ENCODE measurements at places on chromosomes 7 and 10. TPM values are rescaled to one million over a fixed set of nuclear protein-coding genes. Genes with fewer than 3 reads are reported as not detected.

DNA sequence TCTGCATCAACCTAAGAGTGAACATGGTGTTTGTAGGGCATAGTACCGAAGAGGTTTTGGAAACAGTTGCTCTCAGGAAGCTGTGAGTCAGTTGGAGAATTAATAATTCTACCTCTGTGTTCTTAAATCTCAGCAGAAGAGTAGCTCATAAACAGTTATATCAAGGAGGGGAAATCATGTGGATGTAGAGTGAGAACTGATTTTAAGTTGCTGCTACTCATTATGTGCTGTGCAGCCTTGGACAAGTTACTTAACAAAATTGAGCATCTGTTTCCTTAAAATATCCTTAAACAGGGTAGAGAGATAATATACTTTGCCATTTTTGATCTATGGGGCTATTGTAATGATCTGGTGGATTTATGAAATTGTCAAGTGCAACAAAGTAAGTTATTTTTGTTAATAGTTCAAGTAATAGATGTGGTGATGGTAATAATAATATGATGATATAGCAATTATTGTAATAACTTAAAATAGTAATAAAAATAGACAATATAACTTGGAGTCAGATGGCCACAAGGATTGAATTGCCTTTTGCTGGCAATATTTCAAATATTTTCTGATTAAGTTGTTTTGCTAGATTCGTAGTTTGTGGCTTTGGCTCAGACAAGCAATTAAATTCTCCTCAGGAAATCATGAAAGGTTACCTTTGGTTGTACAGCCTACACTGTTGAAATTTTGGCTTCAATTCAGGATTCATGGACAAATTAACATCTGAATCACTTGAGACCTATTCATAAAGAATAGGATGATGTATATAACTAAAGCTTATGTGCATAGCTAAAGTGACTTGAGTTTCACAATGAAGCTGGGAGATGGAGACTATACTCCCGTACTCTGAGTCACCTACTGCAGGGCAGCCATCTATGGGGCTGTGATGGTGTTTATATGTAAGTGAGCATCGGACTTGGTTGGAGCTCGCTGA, 228.5 kb downstream of the CDK14 start:
- no peak for DNase-seq

DNA sequence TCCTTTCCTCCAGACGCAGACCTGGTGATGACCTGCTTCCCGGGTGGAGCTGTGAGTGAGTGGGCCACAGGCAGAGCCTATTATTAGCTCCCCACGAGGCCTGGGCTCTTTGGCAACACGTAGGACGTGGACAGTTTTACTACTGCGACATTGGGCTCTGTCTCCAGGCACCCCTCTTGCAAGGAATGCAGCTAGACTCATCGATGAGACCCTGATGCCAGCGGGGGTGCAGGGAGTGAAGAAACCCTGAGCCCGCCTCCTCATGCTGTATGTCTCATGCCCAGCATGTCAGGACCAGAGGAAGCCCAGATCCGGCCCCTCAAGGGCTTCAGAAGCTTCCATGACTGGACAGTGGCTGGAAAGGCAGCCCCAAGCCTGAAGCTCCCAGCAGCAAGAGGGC, 161.9 kb downstream of the TCERG1L start:
- DNase-seq = no peak

DNA sequence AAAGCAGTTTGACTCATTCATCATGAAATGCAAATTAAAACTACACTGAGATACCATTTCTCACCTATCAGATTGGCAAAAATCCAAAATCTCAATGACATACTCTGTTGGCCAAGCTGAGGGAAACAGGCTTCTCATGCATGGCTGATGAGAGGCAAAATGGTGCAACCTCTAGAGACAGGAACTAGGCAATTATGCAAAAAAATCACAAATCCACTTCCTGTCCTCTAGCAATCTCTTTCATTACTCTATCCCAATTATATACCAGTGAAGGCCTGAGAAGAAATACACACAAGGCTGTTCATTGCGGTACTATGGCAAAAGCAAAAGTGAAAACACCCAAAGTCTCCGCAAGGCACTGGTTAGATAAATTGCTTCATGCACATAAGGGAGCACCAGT, 25.9 kb upstream of the PTPRN2 start:
- no peak for DNase-seq

DNA sequence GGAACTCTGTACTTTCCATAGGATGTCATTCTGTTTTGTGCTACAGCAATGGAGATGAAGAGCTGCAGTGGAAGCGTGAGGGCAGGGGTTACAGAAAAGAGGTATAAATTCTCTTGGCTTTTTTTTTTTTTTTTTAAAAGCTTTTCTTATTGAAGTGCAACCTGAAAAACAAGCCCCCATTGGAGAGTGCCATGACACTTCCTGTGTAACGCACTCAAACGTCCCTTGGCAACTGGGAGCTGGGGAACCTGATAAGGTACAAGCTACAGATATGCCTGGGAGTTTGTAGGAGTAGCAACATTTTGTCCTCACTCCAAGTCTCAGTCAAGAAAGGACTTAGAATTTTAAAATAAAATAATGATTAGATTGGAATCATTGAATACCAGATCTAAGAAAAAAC, 512.1 kb downstream of the RPS24 start:
- no peak for DNase-seq

Gene NEURL1
- 40.5 TPM for polyA plus RNA-seq

Gene SLC35G1
- 3.6 TPM for polyA plus RNA-seq

Gene MYPN
- polyA plus RNA-seq = 93.8 TPM

DNA sequence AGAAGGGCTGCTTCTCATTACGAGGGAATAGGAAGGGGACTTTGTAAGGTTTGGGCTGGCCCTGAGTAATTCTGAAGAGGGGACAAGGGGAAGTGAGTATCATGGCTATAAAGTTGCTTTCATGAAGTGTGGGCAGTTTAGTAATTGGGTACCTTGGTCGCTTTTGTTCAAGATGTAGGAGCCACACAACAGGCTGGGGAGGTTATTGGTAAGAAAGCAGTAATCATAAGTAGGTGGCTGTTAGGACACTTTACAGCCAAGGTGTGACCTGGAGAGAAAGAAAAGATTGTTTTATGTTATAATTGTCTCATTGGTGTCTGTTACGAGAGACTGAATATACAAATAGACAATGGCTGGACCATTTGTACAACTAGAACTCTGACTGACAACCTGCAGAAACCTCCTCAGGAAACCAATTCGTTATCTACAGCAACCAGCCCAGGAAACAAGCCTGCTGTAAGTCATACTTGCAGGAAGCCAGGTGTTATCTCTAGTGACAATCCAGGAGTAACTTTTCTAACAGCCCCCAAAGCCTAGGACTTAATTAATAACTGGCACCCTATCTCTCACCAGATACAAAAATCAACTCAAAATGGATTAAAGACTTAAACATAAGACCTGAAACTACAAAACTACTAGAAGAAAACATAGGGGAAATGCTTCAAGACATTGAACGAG, 5.0 kb upstream of the CCM2 start:
- DNase-seq = no peak

DNA sequence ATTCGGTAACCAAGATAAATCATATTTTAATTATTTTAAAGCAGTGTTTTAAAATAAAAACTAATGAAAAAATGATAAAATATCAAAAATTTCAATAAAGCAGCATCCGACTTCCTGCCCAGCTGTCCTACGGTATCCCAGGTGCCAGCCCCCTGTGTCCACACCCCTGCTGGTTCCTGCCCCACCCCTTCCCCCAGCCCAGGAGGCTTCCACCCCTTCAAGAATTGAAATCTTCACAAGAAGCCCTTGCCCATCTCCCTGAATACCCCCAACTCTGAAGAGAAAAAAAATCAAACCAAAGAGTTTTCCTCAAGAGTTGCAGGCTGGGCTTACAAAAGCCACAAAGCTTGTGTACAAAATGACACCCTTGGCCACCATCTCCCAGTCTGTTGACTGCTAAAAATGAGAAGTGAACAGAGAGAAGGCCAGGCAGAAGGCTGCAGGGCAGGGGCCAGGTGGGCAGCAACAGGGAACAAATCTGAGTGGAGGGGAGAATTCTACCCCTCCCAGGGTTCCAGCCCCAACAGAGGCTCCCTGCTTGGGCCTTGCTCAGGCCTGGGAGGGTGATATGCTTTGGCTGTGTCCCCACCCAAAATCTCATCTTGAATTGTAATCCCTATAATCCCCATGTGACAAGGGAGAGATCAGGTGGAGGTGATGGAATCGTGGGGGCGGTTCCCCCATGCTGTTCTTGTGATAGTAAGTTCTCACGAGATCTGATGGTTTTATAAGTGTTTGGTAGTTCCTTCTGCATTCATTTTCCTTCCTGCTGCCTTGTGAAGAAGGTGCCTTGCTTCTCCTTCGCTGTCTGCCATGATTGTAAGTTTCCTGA, 14.5 kb downstream of the GPRIN2 start:
- DNase-seq = no peak

DNA sequence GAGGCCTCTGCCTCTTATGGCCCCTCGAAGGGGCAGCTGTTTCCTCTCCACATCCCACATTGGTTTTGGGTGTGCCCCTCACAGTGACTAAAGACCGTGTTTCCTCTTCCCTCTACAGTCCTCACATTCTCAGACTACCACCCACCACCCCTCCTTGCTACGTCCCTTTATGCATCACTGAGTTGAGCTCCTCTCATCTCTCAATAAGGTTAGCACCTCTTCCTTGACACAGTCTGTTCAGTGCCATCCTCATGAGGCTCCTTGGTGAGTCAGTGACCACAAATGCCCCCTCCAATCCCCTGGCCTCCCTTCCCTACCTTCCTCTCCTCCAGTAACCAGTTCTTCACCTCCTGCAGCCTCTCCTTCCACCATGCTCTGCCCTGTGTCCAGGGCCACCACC, 239.1 kb upstream of the MYO3A start:
- no peak for DNase-seq

Gene LBX1
- 9.6 TPM for polyA plus RNA-seq

DNA sequence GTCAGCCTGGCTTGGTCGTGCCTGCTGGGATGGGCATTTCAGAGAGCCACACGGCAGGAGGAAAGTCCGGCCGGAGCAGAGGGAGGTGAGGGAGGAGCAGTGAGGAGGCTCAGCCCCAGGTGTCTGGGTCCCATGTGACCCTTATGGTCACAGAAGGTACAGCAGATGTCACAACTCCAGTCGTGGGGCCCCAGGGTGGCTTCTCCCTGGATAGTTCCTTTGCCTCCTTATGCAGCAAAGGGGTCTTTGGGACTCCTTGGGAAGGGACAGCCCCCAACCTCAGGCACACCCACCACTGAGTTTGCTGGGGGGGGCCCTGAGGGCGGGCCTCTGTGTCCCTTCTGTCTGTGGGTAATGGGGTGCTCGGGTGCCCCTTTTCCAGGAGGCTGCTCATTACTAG, 19.6 kb upstream of the PRKAG2 start:
- no peak for DNase-seq

GRCh38 chr10:4931587-4931986, 31.6 kb upstream of the AKR1C1 start:
- DNase-seq = no peak

DNA sequence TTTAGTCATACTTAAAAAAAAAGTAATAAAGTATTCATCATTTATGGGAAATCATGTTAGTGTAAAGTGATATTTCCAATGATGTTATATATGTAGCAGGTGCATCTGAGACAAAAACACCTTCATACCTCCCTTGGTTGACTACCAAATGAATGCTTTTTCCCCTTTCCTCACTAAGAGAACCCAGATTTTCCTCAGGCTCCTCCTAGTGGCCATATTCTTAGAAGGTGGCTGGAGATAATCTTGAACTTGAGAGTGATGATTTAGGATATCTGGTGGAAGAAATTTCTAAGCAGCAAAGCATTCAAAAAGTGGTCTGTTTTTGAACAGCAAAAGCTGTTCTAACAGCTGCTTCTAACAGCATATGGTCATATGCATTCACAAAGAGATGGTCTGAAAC, 16.8 kb upstream of the DNAH11 start:
- DNase-seq = no peak

Gene ITIH2
- polyA plus RNA-seq = 0.24 TPM

DNA sequence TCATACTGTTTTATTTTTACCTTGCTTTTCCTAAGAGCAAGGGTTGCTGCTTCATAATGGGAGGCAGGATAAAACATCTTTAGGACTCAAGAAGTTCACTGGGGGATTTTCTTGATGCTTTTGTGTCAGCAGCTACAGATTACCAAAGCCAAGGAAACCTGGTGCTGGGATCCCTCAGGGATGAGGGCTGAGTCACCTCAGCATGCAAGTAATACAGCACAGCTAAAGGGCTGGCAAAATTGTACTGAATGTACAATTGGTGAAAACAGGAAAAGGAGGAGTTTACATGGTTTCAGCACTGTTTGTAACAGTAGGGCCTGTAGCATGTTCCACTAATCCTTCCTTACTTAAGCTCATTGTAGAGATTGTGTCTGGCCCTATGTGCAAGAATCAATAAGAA, 1056.8 kb downstream of the SORCS1 start:
- no peak for DNase-seq

Gene OR2F1
- not detected for polyA plus RNA-seq

GRCh38 chr7:10940704-10941355, 32.8 kb upstream of the PHF14 start:
- no peak for DNase-seq

DNA sequence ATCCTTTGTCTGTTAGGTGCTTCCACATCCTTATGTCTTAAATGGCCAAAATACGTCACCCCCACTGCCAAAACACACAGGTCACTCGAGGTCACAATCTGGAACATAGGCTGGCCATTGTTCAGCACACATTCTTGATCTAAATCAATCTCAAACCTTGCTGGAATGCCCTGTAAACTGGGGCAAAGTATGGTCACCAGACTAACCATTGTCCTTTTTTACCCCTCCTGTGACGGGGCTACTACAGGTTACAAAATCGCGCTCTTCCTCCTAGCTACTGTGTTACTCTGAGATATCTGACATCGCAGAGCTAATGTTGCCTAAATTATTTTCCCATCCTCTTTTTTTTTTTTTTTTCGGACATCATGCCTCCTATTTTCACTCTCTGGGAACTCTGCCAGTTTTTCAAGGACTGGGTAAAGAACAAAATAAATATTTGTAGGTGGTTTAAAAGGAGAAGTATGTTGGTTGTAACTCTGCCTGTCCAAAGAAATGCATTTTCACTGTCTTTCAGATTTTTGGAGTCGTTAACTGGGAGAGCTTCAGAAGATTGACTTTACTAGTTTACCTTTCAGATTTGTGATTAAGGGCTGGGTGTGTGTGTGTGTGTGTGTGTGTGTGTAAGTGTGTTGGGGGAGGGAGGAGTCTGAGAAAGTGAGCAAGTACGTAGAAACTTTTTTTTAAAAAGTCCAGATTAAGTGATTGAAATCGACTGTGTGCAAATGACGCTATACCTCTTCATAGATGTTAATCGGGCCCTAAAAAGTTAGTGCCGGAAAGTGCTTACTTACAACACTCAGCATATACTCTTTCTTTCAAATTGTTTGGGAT, 942 bp upstream of the KIAA1217 start:
- DNase-seq = no peak

DNA sequence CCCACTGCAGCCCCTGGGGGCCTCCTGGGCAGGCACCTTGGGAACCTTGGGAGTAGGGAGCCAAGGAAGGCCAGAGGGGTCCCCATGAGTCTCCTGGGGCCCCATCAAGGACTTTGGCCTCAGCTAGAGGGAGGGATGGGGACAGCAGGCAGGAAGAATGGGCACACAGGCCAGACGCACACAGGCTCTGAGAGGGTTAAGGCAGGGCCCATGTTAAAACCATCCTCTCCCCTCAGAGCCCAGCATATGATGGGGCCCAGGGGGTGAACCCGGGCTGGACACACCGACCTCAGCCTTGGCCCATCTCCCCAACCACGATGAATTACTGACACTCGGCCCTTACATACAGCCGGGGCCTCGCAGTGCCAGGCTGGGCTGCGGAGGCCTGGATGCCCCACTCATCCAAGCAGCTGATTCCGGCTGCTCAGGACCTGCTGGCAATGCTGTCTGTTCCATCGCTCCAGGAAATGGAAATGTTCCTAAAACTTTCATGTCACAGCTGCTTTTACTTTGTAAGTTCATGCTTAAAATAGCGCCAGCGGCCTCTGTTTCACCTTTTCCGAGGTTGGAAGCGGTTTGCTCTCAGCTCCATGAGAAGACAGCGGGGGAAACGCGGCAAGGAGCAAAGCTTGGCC, 17.3 kb upstream of the INPP5A start:
- peak; percentile 95 for DNase-seq
